ENCODE measurements at places on chromosomes 12 and 14. TPM values are rescaled to one million over a fixed set of nuclear protein-coding genes. Genes with fewer than 3 reads are reported as not detected.
A peak's percentile ranks its signal among the peaks of the same experiment; 100 is the strongest.

Gene LBHD2
- not detected for total RNA-seq

DNA sequence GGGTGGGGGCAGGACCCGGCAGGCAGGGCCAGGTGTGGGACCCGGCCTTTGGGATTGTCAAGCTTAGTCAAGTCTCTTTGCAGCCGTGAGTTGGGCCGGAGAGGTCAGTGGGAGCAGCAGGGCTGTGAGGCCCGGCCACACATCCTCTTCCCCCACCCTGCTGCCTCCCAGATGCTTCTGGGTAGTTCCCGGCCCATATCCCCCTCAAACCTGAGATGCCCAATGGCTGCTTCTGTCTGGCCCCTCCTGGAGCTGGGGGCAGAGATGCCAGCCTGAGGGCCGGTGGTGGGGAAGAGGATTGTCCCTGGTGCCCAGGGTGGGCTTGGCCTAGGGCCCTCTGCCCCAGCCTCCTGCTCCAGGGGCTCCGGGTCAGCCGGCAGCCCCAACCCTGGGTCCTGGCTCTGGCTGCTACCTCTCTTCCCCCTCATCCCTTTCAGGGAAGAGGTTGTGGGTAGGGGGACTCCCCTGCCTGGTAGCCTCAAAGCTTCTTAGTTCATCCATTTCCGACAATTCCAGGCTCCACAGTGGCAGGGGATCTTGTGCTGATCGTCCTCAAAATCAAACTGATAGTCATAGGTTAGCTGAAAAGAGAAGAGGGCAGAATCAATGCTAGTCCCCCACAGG is 2.8 kb upstream of the PRKAG1 start:
- H3K27me3 ChIP-seq, result no peaks in the 10 kb centered on the region
- 0 out of 2 replicates have a peak, but pooled peaks cover 4% of the 10 kb centered on the region for H3K4me1 ChIP-seq
- peaks cover 5% of the 10 kb centered on the region for H3K36me3 ChIP-seq
- peak; percentile 2 for DNase-seq
- H3K27ac ChIP-seq, result no peak overlapping the region

Gene RASAL1
- total RNA-seq, result not detected

Gene DIO3
- 0.53 TPM for total RNA-seq

Gene RD3L
- not detected for total RNA-seq

DNA sequence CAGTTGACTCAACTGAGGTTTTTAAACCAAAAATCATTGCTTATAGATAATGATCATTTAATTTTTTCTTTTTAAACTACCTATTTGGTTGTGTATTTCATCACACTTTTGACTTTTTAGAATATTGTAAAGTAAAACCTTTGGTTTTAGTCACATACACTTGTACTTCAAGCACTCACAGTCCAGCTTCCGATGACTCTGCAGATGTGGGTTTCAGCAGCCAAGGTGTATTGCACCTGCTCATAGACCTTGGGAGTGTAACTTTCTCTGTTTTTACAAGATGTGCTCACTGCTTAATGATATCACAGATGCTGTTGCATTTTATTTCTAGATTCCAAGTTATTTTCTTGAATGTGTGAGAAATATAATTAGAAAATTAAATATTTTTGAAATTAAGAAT is 188.3 kb upstream of the SLC38A2 start:
- no peak for DNase-seq
- no peaks in the 10 kb centered on the region for H3K27me3 ChIP-seq
- H3K4me3 ChIP-seq, result no peak overlapping the region
- no peaks in the 10 kb centered on the region for H3K36me3 ChIP-seq

DNA sequence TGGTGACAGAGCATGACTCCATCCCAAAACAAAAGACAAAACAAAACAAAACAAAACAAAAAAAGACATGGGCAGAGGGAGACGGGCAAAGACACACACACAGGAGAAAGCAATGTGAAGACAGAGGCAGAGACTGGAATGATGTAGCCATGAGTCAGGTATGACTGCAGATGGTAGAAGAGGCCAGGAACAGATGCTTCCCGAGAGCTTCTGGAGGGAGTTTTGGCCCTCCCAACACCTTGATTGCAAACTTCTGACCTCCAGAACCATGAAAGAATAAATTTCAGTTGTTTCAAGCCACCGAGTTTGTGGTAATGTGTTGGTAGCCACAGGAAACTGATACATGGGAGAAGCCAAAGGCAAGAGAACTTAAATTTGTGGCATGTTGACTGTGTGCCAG is 27.1 kb downstream of the VWF start:
- no peaks in the 10 kb centered on the region for H3K36me3 ChIP-seq
- H3K27ac ChIP-seq, result no peak overlapping the region
- no peak overlapping the region for H3K4me3 ChIP-seq

Data from Caco-2 (cell line).